ENCODE measurements at places on chromosomes 16 and 17. TPM values are rescaled to one million over a fixed set of nuclear protein-coding genes. Genes with fewer than 3 reads are reported as not detected.

GRCh38 chr17:29003289-29003688 is 2.5 kb downstream of the SEZ6 start:
- no peak for DNase-seq

- DNase-seq, result no peak
Observed at GRCh38 chr17:16013943-16014407, 14.4 kb downstream of the TTC19 start.

The ZP2 gene
- total RNA-seq, result 0.69 TPM

The TSEN54 gene
- 13.6 TPM for total RNA-seq

The TSNAXIP1 gene
- 0.59 TPM for total RNA-seq

GRCh38 chr16:22955461-22956070 is 141.6 kb downstream of the HS3ST2 start:
- no peak for DNase-seq

The G6PC1 gene
- total RNA-seq, result not detected

Measured in skin of body (tissue), 3 donors.